ENCODE measurements at places on chromosomes 6 and 20. TPM values are rescaled to one million over a fixed set of nuclear protein-coding genes. Genes with fewer than 3 reads are reported as not detected.

The SLC32A1 gene
- not detected for total RNA-seq

The SPATA25 gene
- 0.44 TPM for total RNA-seq

The SLC39A7 gene
- 72.4 TPM for total RNA-seq

The CLDN20 gene
- total RNA-seq, result not detected

The HSPA1B gene
- 117 TPM for total RNA-seq

The CAGE1 gene
- 0.07 TPM for total RNA-seq

The CYB5R4 gene
- 20.1 TPM for total RNA-seq

The TRERF1 gene
- 10.9 TPM for total RNA-seq

The MRPL14 gene
- 124 TPM for total RNA-seq

The PHIP gene
- 19.2 TPM for total RNA-seq

The CNKSR3 gene
- 2.4 TPM for total RNA-seq

The RRAGD gene
- 0.04 TPM for total RNA-seq

The MICA gene
- total RNA-seq, result 55.9 TPM

The GRM1 gene
- total RNA-seq, result not detected

The TFAP2A gene
- total RNA-seq, result 37.0 TPM

The TMEM151B gene
- total RNA-seq, result under 0.01 TPM

The CLIC5 gene
- not detected for total RNA-seq

The SEMG1 gene
- total RNA-seq, result not detected

The PRL gene
- not detected for total RNA-seq

The PLTP gene
- total RNA-seq, result 58.8 TPM

The DYNLT2 gene
- 0.85 TPM for total RNA-seq

The TP53TG5 gene
- not detected for total RNA-seq

The LRRN4 gene
- total RNA-seq, result 3.1 TPM

The MGME1 gene
- 30.6 TPM for total RNA-seq

The SOX18 gene
- total RNA-seq, result not detected

The ZNF512B gene
- 13.3 TPM for total RNA-seq

The ADTRP gene
- 3.1 TPM for total RNA-seq

The RHAG gene
- total RNA-seq, result not detected

The SULF2 gene
- total RNA-seq, result 277 TPM

The BMP2 gene
- total RNA-seq, result 8.2 TPM

The DLL1 gene
- total RNA-seq, result 18.8 TPM

The BCAS1 gene
- total RNA-seq, result not detected

The ITPA gene
- total RNA-seq, result 47.2 TPM

The MPIG6B gene
- total RNA-seq, result not detected

The ERVFRD-1 gene
- not detected for total RNA-seq

The C20orf202 gene
- total RNA-seq, result not detected

The BTN3A1 gene
- total RNA-seq, result 9.5 TPM

The MLIP gene
- total RNA-seq, result not detected

The CALHM5 gene
- 0.11 TPM for total RNA-seq

The LPIN3 gene
- 16.9 TPM for total RNA-seq

The SAMD10 gene
- total RNA-seq, result 1.7 TPM

The TCF15 gene
- not detected for total RNA-seq
